ENCODE measurements at places on chromosomes 3 and 15.

- DNase-seq = no peak
Observed at GRCh38 chr3:157442729-157443128, 6.1 kb downstream of the PTX3 start.

GRCh38 chr15:92524161-92524560, 130.5 kb downstream of the ST8SIA2 start:
- DNase-seq = no peak

DNA sequence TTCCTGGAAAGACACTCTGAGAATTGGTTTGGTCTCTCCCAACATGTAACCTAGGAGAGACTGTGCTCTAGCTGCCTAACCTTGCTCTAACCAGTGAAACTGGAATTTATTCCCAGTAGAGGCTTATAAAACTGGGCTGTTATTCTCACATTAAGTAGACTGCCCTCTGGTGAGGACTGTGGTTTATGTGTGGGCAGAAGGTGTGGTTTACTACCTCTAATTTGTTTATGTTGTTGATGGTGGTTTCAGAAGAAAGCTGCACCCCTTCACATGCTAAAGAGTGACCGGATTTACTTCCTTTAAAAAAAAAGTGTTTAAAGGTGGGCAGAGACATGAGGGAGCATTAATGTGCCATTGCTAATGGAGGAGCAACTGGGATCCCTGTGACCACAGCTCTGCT, 273.2 kb downstream of the MECOM start:
- no peak for DNase-seq

DNA sequence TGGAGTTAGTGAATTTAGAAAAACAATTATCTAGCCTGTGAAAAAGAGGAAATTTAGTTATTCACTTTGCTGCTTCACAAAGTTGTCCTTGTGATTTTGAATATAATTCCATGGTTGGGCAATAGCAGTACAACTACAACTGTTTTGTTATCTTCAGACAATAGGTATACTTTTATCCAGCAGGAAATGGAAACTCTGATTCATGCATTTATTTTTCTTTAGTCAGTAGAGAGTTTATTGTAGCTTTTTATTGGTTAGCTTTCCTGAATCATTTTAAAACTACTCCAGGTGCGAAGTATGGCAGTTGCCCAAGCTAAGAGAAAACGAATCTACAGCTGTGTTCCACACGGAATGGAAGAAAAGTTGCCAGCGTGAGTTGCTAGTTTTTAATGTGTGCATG, 80.3 kb downstream of the TM4SF4 start:
- DNase-seq = no peak

GRCh38 chr3:109175411-109175810, 38.9 kb downstream of the C3orf85 start:
- no peak for DNase-seq

GRCh38 chr3:186519021-186519658, 25.0 kb downstream of the CRYGS start:
- DNase-seq = no peak

DNA sequence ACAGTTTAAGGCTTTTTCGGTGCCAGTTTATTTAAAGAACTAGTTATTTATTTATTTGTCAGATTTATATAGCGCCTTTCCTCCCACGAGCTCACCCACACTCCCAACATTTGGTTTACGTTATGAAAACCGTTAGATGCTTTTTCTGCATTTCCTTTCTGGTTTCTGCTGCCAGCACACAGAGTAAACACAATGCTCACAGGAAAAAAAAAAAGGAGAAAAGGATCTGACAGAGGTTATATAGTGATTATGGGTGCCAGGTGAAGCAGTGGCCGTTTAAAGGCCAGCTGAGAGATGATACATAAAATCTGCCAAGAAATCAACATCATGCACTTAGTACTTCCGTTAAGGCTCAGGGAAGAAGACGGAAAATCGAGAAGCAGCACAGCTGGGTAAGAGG, 37.9 kb downstream of the ETV5 start:
- DNase-seq = no peak

GRCh38 chr3:24181256-24181655, 236.2 kb downstream of the NR1D2 start:
- no peak for DNase-seq

DNA sequence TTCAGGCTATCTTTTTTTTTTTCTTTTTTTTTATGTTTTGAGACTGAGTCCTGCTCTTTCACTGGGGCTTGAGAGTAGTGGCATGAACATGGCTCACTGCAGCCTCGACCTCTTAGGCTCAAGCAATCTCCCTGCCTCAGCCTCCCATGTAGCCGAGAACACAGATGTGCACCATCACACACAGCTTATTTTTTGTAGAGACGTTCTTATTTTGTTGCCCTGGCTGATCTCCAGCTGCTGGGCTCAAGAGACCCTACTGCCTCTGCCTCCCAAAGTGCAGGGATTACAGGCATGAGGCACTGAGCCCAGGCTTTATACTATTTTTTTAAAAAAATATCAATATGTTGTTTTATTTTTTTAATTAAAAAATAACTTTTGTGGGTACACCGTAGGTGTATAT, 467.3 kb downstream of the CADM2 start:
- DNase-seq = no peak

GRCh38 chr3:12194209-12194608, 35.5 kb upstream of the TIMP4 start:
- DNase-seq = no peak

- DNase-seq = no peak
Observed at GRCh38 chr3:149936812-149937230, 33.9 kb downstream of the PFN2 start.

DNA sequence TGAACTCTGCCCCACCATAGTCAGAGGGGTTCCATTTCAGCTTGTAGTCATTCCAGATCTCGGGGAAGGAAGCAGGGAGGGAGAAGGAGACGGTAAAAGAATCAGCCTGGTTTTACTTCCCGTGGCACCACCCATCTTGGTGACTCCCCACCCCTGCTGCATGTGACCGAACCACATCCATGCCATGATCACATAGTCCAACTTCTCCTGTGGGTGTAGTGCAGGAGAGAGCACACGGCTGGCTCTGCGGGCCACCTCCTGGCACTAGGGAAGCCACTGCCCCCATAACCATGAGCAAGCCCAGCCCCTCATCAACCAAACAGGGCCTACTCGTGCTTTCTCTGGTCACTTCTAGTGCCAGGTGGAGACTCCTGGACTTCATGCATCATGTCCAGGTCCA, 3.7 kb downstream of the CHRNA3 start:
- no peak for DNase-seq

Measured in GOT3 (cell line).